Suppressor macrophage treated with lipopolysaccharide for 1 hour (primary cell): ENCODE measurements at places on chromosomes 7 and 10.

DNA sequence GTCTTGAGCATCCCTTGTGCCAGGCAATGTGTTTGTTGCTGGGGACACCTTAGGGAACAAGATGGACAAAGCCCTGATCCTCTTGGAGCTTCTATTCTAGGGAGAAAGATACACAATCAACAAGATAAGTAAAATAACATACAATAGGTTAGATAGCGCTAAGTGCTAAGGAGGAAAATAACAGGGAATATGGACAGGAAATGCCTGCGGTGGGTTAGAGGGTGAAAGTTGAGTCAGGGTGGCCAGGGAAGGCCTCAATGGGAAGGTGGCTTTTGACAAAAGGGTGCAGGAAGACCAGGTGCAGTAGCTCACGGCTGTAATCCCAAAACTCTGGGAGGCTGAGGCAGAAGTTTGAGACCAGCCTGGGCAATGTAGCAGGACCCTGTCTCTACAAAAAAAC lies 38.3 kb upstream of the MYL10 start:
- no peak for DNase-seq

DNA sequence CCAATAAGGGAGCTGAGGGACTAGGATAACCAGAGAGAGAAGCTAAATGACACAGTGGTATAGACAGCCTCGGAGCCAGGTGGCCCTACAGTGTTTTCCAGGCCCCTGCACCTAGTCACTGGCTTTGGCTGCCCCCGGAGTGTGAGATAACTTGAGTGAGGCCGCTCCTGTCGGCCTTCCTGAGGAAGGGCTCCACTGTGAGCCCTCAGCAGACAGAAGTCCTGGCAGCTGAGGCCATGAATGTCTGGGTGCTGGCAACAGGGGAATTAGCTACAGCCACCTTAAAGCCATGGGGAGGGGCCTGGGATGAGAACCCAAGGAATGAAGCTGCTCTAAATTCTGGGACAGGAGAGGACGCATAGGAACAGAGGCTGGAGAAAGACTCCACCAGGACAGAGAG lies 4.6 kb upstream of the GDF10 start:
- DNase-seq: no peak

- no peak for DNase-seq
Measured at GRCh38 chr7:107277331-107277730, 108.5 kb downstream of the HBP1 start.

DNA sequence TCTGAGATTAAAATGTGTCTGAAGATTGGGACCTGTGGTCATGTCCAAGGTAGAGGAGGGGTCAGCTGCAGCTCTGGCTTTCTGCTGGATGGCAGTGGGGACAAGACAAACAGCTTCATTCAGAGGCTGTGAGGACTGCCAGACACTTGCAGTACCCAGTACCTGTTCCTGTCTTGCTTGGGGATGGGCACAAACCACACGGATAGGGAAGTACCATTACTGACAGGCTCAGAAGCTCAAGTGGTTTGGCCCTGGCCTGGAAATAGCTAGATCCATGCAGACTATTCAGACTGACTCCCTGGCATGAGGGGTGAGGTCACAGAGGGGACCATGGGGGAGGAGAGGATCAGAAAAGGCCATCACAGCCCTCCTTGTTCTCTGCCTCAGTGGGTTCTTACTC lies 56.0 kb upstream of the COMTD1 start:
- DNase-seq: no peak

DNA sequence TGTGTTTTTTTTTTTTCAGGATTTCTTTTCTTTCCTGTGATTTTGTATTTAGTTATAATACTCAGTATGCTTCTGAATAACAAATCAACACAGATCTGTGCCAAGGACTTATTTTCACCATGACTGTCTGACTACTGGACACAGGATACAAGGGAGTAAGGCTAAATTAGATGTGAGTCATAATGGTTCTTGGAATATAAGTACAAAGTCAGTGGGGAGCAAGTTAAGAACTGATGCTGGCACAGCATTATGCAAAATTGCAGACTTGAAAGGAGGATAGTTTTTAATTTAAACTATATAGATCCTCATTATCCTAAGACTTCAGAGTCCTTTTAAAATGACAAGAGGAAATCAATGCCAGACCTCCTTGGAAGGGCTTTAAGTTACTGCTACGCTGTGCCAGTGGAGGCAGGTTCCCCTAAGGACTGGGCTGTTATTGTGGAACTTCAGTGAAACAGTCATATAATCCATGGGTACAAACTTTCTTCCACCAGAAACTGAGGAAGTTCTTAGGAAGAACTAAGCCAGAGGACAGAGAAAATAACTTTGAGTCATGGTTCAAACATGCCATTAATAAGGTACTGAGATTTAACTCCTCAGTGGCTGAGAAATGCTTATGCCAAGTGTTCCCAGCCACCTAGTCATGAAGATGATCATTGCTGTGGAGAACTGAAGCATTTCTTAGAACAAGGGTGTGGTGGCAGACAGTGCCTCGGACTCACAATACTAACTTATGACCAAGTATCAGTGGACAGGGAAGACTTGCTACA lies 531.2 kb downstream of the HTR7 start:
- no peak for DNase-seq

DNA sequence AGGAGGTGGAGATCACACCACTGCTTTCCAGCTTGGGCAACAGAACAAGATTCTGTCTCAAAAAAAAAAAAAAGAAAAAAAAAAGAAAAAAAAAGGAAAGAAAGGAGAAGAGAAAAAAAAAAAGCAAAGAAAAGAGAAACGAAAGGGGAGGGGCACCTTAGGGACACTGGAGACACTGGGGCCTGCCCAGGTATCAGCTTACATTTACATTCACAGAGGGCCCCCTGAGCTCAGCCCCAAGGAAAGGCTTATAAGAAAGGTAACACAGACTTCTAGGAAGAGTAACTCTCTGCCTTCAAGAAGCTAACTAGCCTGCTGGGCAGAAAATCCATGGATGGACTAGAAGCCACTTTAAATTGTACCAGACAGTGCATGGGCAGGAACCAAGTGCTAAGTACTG lies 108.8 kb downstream of the NPY start:
- DNase-seq: no peak

DNA sequence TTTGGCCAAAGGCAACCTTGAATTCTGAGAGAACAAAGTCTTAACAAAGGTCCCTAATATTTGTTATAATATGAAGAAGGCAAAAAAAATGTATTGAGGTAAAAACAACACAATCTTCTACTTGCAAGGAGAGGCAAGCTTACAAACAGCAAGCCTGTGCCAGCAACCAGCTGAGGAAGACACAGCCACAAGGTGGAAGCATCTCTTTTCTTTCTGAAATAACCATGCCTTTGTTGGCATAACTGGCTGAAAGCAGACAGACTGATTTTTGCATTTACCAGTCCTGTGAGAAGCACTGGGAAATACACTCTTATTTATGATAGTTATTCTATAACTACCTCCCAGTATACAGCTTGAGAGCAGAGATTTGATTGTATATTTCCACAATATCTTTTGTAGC lies 292.0 kb downstream of the PHTF2 start:
- DNase-seq: no peak

DNA sequence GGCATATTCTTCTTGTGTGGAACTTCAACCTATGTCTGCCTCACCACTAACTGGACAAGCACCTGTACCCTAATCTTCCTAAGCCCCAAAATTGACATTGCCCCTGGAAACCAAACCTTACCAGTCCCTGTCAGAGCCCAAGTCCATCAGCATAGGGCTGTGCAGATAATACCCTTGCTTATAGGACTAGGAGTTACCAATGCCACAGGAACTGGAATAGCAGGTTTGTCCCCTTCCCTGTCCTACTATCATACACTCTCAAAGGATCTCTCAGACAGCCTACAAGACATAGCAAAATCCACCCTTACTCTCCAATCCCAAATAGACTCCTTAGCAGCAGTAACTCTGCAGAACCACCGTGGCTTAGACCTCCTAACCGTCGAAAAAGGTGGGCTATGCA lies 19.8 kb downstream of the ZNF107 start:
- DNase-seq: no peak

GRCh38 chr10:14369906-14370305 lies 39.2 kb upstream of the FRMD4A start:
- DNase-seq: no peak
